ENCODE measurements at places on chromosomes 4 and X.

DNA sequence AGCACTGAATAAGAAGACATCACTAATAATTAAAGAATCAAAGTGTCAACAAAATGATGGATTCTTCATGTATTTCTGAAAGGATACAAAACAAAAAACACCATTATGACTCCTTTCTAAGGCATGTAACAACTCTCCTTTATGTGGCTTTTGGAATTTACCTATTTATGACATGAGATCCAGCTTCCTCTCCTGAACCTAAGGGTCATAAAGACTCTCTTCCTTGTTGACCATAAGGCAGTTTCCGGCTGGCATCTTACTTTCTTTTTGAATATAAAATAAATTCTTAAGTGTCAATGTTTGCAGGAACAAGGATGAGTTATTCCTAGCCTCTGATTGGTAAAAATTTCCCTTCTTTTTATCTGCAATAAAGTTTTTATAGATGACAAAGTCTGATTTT is 111.1 kb upstream of the GRPR start:
- no peak for DNase-seq

DNA sequence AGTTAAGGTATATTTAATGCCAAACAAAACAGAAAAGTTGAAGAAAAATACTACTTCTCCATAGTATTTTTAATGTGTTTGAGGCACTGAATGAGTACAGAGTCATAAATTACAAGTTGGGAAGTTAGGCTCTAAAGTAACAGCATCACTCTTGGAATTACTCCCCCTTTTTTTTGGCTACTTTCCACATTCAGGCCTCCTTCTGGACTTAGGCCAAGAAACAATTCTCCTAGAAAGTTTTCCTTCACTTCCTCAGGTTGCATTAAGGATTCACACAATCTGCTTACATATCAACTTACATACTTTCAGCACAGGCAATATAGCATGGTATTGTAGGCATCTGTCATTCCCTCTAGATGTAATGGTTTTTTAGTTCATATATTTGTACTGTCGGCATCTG is 52.1 kb downstream of the TMEM165 start:
- no peak for DNase-seq

- DNase-seq = no peak
Measured at GRCh38 chr4:113060853-113061252, 11.4 kb downstream of the ANK2 start.

DNA sequence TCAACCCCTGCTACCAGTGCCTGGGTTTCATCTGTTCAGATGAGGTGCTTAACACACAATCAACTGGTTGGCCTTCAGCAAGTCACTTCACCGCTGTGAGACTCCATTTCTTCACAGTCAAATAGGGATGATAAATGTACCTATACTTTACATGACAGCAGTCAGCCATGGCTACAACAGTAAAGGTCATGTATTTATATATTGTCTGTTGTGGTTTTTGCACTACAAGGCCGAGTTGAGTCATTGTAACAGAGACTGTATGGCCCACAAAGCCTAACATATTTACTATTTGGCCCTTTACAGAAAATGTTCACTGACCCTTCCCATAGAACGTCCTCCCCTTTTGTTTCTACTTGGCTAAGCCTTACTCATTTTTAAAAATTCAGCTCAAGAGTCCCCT is 404.6 kb upstream of the F9 start:
- DNase-seq = no peak

- peak; percentile 69 for DNase-seq
Measured at GRCh38 chrX:44012484-44013096, 39.4 kb upstream of the NDP start.

- DNase-seq = no peak
Measured at GRCh38 chr4:19178835-19179234, 1072.9 kb upstream of the SLIT2 start.

GRCh38 chrX:68574240-68574639 is 73.2 kb upstream of the STARD8 start:
- no peak for DNase-seq

DNA sequence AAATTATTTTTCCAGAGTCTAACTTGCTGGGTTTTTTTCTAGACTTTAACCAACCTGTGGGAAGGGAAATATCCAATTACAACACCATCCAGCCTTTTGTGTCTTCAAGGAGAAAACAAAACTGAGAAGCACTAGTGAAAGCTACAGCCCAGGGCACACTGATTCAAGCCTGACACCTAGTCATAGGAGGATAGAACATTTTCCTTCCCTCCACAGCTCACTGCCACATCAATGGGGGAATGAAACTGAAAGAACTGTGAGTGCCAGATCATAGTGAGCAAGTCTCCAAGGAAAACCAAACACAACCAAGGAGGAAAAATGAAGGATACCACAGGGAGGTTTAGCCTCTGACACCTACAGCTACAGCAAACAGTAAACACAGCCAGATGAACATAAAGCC is 43.3 kb upstream of the MAGEA8 start:
- no peak for DNase-seq

GRCh38 chrX:48711929-48712505 is 15.5 kb downstream of the SUV39H1 start:
- no peak for DNase-seq

- DNase-seq = no peak
Measured at GRCh38 chrX:149910178-149910695, 19.1 kb upstream of the HSFX4 start.

- DNase-seq = no peak
Measured at GRCh38 chrX:134688839-134689238, 30.6 kb upstream of the PLAC1 start.

DNA sequence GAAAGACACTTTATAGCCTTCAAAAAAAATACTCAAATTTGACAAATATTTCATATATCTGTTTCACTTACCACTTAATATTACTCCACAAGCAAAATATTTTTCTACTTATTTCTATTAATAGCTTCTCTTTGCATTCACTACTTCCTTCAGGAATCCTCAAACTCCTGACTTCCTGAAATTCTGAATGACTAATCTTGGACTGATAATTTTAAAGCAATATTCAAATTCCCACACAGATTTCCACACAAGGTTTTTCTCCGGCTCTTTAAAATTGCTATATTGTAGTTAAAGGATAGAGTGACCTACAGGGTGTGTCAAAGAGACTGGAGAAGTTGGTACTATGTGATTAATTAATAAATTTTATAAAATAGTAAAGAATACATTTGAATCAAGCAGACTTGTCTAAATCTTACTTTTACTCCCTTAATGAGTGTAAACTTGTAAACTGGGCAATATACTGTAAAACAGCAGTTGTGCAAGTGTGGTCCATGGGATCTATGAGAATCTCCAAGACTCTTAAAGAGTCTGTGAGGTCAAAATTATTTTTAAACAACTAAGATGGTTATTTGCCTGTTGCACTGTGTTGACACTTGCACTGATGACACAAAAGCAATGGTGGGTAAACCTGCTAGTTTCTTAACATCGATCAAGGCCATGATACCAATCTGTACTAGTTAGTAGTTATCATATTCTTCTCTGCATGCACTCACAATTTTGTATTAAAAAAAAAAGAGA is 44.5 kb downstream of the ANKRD17 start:
- no peak for DNase-seq

- no peak for DNase-seq
Measured at GRCh38 chr4:168398188-168398587, 79.6 kb upstream of the DDX60 start.

DNA sequence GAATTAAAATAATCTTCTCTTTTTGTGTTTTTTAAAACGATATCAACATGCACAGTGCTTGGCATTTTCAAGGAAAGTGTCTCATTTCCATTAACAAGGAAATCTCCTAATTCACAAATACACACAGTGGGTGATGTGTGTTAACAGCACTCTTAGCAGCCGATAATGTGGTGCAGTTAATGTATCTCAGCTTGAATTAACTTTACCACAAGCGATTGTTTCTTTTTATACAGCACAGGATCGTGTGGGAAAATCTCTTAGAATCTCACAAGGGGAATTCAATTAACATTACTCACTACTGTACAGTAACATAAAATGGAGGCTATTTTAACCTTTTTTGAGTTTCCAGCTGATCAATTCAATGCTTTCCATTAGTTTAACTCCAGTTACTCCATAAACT is 1841.9 kb downstream of the STIM2 start:
- no peak for DNase-seq

GRCh38 chrX:107687445-107687844 is 59.1 kb downstream of the PRPS1 start:
- DNase-seq = no peak

GRCh38 chr4:72063726-72064125 is 31.9 kb downstream of the NPFFR2 start:
- DNase-seq = no peak

GRCh38 chr4:187090401-187090800 is 366.7 kb upstream of the FAT1 start:
- no peak for DNase-seq

DNA sequence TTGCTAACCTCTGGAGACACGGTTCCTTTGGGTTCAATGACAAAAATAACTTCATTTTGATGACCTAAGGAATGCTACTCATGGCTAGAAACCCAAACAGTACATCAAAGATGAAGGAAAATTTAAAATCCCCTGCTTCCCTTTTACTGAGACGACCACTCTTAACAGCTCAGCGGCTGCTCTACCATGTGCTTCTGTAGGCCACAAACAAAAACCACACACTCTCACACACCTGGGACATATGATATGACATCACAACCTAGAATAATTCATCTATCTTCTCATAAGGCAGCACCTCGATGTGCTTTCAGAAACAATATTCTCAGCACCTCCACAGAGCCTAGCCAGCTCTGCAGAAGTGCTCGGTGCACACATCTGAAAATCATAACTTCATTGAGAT is 34.7 kb downstream of the ABLIM2 start:
- no peak for DNase-seq

GRCh38 chrX:10725071-10725470 is 104.7 kb upstream of the MID1 start:
- DNase-seq = no peak

- no peak for DNase-seq
Measured at GRCh38 chr4:118732591-118733330, 47.6 kb downstream of the METTL14 start.

- no peak for DNase-seq
Measured at GRCh38 chr4:94208266-94208665, 601 bp downstream of the SMARCAD1 start.

- no peak for DNase-seq
Measured at GRCh38 chr4:176792326-176793059, at the start of gene VEGFC. Gene VEGFC (minus strand): TSS chr4:176792922. CDS start chr4:176792311, 611 bp downstream.

DNA sequence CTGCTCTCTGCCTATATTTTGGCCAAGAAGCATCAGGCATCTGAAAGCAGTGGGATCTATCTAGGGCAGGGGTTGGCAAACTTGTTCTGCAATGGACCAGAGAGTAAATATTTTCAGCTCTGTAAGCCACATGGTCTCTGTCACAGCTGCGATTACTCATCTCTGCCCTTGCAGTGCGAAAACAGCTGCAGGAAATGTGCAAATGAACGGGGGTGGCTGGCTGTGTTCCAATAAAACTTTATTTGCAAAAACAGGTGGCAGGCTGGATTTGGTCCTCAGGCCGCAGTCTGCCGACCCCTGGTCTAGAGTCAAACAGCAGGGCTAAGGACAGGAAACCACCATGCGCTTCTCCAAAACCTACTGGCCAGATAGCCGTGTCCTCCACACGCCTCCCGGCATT is 48.6 kb downstream of the ACOX3 start:
- no peak for DNase-seq

- no peak for DNase-seq
Measured at GRCh38 chrX:19886375-19886774, 1.0 kb downstream of the SH3KBP1 start.
